Hippocampal formation (tissue), 2 donors: ENCODE measurements at places on chromosomes 13 and 19.

DNA sequence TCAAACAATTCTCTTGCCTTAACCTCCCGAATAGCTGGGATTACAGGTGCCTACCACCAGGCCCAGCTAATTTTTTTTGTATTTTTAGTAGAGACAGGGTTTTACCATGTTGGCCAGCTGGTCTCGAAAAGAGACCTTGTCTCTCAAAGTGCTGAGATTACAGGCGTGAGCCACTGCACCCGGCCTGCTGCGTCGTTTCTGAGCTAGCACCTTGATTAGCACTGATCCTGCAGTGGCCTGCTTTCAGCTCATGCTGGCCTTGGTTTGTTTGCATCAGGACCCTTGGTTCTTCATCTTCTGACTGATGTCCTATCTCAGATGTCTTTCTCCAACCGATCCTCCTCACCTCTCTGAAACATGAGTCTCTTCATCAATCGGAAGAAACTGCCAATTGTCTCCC is 4.9 kb upstream of the TFDP1 start:
- DNase-seq: no peak

GRCh38 chr13:72104656-72105180 is 237.7 kb upstream of the DACH1 start:
- no peak for DNase-seq

- DNase-seq: peak; percentile 9
Observed at GRCh38 chr13:51895906-51896888, 34.4 kb downstream of the CCDC70 start.

DNA sequence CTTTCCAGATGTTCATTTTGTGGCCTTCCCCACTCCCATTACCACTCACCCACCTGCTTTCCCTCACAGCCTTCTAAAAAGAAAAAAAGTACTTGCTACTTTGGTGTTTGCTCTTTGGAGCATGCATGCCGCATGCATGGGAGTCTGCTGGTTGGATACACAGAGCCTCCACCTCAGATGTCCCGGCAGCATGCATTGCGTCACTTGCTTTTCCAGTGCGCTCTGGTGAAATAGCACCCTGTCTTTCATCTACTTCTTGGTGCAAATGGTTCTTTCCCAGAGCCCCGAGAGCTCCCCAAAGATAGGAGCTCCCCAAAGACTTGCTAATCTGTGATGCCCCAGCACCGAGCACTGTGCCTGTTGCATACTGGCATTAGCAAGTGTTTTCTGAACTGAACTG is 333.2 kb upstream of the ZNF507 start:
- no peak for DNase-seq

DNA sequence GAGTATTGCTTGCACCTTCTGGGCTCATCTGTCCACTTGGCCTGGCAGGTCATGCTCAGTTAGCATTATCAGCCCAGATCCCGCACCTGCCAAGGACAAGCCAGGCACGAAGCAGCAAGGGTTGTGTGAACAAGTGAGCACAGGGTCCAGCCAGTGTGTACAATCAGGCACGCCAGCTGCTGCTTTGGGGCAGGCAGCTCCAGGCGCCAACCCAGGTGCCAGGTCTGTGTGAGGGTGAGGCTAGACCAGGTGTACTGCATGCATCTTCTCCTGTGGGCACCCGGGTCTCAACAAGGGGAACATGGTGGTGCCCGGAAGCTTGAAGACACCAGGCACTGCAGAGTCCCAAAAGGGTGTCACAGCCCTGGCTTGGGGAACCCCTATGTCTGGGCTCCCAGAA is 1446.8 kb downstream of the PCDH9 start:
- no peak for DNase-seq

DNA sequence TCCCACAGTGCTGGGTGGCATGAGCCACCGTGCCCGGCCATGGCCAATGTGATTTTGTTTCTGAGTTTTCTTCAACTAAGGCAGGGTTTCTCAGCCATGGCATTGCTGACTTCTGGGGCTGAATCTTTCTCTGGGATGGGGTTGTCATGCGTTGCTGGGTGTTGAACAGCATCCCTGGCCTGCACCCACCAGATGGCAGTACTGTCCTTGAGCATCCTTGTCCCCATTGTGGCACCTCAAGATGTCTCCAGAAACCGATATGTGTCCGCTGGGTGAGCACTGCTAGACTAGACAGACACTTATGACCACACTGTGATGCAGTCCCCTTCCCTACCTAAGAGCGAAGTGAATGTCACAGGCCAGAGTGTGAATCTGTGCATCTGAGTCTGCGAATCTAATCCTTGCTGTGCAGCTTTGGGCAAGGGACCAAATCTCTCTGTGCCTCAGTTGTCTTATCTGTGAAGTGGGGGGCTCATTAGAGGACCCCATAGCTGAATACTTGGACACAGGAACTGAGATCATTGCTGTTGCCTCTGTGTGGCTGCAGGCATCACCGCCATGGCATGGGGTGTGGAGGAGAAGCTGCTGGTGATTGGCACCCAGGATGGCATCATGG is 50.3 kb upstream of the SIN3B start:
- no peak for DNase-seq

DNA sequence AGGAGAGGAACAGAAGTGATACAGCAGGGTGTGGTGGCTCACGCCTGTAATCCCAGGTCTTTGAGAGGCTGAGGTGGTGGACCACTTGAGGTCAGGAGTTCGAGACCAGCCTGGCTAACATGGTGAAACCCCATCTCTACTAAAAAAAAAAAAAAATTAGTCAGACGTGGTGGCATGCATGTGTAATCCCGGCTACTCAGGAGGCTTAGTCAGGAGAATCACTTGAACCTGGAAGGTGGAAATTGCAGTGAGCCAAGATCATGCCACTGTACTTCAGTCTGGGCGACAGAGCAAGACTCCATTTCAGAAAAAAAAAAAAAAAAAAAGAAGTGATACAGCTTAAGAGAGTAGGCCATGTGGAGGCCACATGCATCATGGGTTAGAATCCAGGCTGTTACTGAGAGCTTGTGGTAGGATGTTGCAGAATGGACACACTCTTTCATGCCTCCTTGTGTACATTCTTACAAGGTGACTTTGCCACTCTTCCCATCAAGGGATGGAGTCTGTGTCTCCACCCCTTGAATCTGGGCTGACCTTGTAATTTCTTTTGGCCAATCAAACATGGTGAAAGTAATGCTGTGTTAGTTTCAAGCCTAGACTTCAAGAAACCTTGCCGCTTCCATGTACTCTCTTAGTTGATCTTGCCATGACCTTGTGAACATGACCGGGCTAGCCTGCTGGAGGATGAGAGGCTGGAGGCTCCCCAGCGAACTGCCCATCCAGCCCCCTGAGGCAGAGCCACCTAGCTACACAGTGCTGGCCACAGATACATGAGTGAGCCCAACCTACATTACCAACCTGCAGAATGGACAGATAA is 12.3 kb downstream of the FAM187B start:
- DNase-seq: no peak

GRCh38 chr19:5165697-5166019 is 175.0 kb downstream of the PTPRS start:
- DNase-seq: no peak

DNA sequence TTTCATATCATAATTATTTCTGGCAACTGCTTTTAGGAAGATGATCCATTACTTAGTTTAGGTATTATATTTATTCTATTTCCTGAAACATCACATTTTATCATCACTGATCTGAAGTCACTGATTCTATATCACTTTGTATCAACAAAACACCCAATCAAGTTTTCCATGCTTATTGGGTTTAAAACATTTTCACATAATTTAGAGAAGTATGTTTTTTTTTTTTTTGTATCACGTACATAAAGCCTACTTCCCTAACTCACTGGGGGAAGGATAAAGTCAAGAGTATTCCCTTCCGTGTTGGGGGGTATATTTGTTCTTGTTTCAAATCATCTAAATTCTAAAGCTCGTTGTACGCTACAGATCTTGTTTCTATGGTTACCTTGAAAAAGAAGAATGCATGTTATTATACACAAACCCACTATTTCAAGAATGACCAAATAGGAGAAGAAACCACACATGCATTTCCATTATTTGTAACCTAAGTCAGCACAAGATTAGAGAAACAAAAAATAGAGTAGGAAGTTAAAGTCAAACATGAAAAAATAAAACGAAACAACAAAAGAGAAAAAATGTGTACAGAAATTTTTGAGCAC is 637.2 kb upstream of the MIR17HG start:
- no peak for DNase-seq

GRCh38 chr13:83219832-83220231 is 662.4 kb downstream of the SLITRK1 start:
- no peak for DNase-seq

DNA sequence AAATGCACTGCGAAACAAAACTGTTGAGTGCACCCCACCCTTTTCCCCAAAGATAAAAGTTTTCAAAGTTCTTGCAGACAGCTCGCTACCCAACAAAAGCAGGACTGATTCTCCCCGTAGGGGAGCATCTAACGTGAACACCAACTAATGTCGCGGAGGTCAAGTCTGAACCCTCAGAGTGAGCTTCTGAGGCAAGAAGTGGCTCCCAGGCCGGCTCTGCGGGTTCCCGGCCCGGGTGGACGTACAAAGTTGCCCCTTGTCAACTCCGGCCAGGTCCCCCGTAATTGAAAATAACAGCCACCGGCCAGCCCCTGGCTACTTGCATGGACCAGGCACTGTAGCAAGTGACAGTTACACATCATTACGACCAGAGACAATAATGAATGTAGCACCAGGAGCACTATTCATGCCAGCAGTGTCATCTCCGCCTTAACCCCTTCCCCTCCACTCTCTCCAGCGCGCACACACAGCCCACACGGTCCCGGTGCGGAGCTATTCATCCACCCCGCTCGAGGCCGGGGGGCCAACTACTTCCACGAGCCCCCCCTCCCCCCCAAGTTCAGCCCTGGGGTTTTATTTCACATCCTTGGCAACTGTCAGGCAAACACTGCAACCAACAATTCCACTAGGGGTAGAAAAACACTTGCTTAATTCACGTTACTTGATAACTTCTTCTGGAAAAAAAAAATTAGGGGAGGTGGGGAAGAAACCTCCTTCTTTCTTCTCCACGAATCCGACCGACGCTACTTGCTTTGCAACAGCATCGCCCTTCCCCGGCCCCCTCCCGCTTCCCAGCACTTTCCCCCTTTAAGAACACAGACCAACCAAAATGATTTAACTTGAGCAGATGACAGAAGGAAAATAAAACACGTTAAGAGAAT is 1.2 kb downstream of the KLF12 start:
- DNase-seq: no peak

DNA sequence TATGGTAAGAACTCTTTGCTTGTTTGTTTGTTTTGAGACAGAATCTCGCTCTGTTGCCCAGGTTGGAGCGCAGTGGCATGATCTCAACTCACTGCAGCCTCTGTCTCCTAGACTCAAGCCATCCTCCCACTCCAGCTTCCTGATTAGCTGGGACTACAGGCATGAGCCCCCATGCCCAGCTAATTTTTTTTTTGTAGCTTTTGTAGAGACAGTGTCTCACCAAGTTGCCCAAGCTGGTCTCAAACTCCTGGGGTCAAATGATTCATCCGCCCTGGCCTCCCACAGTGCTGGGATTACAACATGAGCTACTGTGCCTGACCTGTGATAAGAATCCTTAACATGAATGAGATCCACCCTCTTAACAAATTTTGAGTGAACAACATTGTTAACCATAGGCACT is 183.9 kb upstream of the TSHZ3 start:
- DNase-seq: no peak

DNA sequence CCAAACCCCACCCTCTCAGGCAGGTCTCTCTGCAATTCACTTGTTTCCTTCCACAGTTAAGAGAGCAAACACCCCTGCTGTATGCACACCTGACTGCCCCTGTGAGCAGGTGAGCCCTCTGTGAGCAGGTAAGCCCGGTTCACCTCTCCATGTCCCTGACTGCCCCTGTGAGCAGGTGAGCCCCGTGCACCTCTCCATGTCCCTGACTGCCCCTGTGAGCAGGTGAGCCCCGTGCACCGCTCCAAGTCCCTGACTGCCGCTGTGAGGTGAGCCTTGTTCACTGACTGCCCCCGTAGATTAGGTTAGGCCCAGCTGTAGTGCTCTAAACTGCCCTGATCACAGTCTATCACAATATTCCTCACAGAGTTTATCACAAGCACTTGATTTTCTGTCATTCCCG is 29.2 kb downstream of the TMTC4 start:
- DNase-seq: no peak

GRCh38 chr13:39374741-39375189 is 228.2 kb downstream of the LHFPL6 start:
- no peak for DNase-seq

GRCh38 chr13:41312176-41312500 is 1.1 kb downstream of the NAA16 start:
- no peak for DNase-seq

GRCh38 chr13:37797631-37798030 is 71.9 kb downstream of the TRPC4 start:
- no peak for DNase-seq

DNA sequence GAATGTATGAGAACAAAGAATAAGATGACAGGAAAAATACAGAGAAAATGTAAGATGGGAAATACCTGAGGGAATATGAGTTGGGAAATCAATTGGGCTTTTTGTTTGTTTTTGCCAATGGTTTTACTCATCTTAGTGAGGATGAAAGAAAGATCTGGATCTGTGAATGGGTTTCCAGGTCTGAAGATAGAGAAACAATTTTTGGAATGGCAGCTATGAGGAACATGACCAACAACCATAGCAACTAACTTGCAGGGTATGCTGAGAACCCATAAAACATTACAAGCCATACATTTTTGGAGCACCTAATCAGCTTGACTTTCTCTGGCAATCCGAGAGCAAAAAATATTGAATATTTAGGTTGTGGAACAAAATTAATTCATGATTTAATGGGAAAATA is 290.0 kb downstream of the KCTD12 start:
- no peak for DNase-seq

GRCh38 chr13:104008541-104009435 is 942.6 kb upstream of the SLC10A2 start:
- no peak for DNase-seq

DNA sequence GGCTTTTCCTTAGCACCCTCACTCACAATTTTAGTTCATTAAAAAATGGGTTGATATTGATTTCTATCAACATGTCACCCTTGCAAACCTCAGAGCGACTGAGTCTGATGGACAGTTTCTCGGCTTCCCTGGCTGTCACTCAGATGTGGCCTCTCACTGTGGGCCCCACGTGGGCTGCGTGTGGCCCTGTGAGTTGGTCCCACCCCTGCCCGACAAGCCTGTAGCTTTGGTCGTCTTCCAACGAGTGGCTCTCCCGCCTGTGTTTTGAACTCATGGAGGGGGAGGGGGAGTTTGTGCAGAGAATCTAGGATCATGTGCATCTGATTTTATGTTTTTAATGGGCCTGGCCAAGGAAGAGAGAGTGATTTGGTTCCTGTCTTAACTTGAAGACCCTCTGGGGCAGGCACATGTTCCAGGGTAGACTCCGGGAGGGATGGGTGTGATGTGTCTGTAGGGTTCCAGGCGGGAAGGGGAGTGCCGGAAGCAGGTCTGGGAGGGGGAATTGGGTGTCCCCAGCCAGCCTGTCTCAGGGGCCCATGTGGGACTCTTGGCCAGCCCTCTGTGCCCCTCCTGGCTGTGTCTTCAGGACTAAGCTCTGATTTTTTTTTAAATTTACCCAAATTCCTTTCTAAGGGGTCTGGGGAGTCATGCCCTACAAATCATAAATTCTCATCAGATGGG is 18.9 kb downstream of the ATP11A start:
- DNase-seq: no peak

DNA sequence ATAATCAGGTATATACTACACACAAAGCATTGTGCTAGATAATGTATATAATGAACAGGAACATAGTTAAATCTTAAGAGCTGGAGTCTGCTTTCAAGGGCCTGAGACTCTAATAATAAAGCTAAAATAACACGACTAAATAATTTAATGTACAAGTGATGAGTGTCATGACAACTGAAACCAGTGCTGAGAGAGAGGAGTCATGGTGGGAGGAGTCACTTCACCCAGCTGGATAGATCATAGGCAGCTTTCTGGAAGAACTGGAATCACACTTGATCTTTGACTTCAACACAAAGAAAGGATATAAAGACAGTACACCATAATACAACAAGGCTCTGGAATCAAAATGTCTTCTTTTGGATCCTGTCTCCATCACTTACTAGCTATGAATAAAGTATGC is 7.1 kb downstream of the RBM26 start:
- no peak for DNase-seq
